ENCODE measurements at places on chromosomes 12 and 14.

- DNase-seq: no peak
These were observed 9.7 kb downstream of the SLC6A12 start for GRCh38 chr12:204261-204678.

GRCh38 chr12:112303004-112303403 is 79.2 kb downstream of the HECTD4 start:
- no peak for DNase-seq

- no peak for DNase-seq
These were observed 48.9 kb upstream of the DYRK2 start for GRCh38 chr12:67599691-67600090.

DNA sequence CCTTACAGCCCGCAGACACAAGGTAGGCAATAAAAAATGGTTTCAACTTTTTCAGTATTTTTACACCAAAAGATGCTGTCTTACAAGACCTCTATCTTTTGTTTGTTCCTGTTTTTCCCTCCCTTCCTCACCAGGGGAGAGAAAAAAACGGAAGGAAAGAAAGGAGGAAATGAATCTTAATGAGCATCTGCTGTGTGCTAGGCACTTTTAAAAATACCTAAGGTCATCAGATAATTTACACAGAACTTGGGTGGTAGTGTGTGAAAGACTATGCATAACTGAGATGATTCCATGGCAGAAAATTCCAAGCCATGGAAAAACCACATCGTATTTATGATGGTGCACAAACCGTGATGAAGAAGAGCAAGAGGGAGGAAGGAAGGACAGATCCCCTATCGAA is 121.2 kb downstream of the DIP2B start:
- no peak for DNase-seq

- DNase-seq: no peak
These were observed 29.3 kb upstream of the DAAM1 start for GRCh38 chr14:59159169-59159568.

DNA sequence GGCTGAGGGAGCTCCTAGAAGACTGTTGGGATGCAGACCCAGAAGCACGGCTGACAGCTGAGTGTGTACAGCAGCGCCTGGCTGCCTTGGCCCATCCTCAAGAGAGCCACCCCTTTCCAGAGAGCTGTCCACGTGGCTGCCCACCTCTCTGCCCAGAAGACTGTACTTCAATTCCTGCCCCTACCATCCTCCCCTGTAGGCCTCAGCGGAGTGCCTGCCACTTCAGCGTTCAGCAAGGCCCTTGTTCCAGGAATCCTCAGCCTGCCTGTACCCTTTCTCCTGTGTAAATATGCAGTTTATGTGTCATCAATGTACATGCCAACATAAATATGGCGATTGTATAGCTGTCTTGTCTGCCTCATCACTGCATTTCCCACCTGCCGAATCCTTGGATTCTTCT is 7.5 kb downstream of the AMHR2 start:
- no peak for DNase-seq

- no peak for DNase-seq
These were observed 85.6 kb downstream of the FOXN3 start for GRCh38 chr14:89331398-89331797.

DNA sequence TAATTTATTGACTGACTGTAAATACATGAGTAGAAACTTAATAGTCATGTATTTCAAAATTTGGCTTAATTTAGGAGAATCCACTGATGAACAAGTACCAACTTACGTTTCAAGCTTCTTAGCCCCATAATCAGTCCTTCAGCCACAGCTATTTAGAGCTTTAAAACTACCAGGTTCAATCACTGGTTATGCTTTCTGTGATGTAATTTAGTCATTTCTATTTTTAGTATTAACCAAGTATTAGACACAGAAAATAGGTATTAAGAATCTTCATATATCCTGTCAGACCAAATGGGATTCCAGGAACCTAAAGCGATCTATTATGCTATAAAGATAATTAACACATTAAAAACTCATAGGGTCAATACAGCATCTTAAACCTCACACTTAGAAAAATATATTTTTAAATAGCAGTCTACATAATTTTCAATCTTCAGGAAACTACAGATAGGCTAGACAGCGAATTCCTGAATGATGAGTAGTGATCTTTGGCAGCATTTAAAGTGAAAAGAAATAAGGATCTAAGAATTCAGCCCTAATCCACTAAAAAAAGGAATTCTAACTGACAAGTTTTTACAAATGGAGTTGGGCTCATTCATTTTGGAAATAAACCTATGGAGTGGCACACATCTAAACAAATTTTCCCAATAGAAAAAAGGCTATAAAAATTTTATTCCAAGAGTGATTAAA is 51.5 kb downstream of the ZC3H14 start:
- no peak for DNase-seq

- DNase-seq: no peak
These were observed 71.9 kb downstream of the CRACR2A start for GRCh38 chr12:3680919-3681594.

GRCh38 chr12:56867216-56867615 is 67.0 kb downstream of the SDR9C7 start:
- DNase-seq: no peak

GRCh38 chr14:94780536-94781399 is 10.9 kb upstream of the GSC start:
- DNase-seq: no peak

DNA sequence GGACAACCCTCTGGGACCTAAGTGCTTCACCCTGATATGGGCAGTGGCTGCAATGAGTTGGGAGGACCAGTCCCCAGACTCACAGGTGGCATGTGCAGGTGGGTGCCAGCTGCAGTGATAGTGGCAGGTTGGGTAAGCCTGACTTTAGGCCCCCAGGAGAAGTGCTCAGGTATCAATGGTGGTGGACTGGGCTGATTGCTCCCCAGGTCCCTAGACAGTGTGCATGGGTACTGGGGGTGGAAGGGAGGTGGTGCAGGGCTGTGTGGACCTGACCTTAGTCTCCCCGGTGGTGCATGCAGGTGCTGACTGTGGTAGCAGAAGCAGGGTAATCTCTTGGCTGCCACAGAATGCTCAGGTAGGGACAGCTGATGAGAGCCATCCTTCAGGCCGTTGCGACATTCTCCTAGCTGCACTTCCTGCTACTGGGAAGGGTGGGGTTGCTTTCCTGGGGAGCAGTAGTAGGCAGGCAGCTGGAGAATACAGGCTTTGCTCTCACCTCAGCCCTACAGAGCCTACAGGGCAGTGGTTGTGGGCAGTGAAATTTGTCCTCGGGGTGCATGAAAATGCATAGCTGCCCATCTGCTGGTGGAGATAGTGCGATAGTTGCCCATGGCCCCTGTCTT is 33.3 kb upstream of the CCND2 start:
- DNase-seq: no peak

DNA sequence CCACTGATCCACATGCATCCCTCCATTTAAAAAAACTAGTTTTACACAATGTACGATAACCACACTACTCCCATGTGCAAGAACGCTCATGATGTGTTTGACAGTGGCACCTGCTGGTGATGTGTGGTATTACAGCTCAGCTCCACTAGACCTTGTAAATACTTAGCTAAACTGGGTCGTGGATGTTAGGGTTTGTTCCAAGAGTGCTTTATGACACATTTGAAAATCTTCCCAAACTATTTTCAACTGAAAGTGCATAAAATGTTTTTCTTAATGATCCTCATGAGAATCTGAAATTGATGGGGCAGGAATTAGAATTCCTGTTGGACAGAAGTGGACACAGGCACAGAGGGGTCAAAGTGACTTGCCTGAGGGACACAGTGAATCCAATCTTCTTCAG is 99.2 kb downstream of the SCARB1 start:
- DNase-seq: no peak
